Natural killer cell (primary cell): ENCODE measurements at places on chromosomes 2 and 18.

DNA sequence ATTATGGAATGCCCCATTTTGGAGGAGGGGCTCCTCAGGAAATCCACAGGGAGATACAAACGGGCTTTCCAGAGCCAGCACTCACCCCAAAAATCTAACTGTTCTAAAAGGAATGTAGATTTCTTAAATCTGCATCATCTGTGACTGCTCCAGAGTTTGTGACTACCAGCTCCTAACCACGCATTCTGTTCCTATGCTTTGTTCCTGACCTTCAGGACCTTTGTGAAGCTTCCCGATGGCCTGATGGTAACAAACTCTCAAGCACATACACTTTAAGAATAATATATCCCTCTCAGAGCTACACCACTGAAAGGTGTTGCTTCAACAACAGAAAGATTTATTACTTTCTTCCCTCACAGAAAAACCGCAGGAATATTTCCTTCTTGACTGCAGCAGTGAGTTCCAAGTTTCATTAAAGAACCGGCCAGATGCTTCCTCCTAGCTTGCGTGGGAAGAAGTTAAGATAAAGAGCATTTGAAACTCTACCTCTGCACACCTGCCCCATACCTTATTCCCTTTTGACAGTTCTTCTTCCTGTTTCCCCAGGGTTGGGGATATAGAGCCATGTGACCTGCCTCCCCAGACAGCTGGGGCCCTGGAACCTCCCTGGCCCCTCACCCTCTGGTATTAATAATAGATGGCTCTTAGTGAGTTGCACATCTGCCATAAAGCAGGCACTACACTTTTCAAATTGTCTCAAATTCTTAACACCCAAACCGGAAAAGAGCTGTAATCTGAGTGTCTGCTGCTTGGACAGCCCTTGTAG lies 40.2 kb upstream of the EML4 start:
- peaks cover 80% of the 10 kb centered on the region for H3K4me1 ChIP-seq
- H3K4me3 ChIP-seq: no peak overlapping the region
- H3K27ac ChIP-seq: peak overlapping the region; percentile 45
- H3K36me3 ChIP-seq: no peaks in the 10 kb centered on the region

DNA sequence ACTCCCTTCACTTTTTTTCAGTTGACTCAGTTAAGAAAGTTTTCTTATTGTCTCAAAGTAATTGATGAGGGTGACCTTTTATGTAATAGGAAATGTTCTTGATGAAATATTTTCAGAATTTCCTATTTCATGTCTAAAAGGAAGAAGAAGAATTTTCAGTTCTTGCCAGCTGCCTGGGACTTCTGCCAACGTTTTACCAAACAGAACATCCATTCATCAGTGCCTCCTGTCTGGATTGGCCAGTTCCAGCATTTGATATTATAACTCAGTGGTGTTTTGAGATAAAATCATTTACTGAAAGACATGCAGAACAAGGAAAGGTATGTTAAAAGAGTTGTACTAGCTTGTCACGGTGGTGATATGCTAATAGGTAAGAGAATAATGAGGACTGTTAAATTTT lies 104.7 kb upstream of the MYO3B start:
- peaks cover 29% of the 10 kb centered on the region for H3K36me3 ChIP-seq
- no peaks in the 10 kb centered on the region for H3K4me1 ChIP-seq
- H3K4me3 ChIP-seq: no peak overlapping the region
- no peaks in the 10 kb centered on the region for H3K27me3 ChIP-seq

- no peak for DNase-seq
- H3K4me3 ChIP-seq: no peak overlapping the region
- H3K4me1 ChIP-seq: no peaks in the 10 kb centered on the region
Measured at GRCh38 chr2:223541546-223541945, 60.6 kb downstream of the SCG2 start.

GRCh38 chr18:13502585-13502984 lies 223.8 kb downstream of the FAM210A start:
- peaks cover 3% of the 10 kb centered on the region for H3K4me1 ChIP-seq
- no peak for DNase-seq
- H3K4me3 ChIP-seq: no peak overlapping the region
- peaks cover 6% of the 10 kb centered on the region for H3K36me3 ChIP-seq
- no peak overlapping the region for H3K27ac ChIP-seq

DNA sequence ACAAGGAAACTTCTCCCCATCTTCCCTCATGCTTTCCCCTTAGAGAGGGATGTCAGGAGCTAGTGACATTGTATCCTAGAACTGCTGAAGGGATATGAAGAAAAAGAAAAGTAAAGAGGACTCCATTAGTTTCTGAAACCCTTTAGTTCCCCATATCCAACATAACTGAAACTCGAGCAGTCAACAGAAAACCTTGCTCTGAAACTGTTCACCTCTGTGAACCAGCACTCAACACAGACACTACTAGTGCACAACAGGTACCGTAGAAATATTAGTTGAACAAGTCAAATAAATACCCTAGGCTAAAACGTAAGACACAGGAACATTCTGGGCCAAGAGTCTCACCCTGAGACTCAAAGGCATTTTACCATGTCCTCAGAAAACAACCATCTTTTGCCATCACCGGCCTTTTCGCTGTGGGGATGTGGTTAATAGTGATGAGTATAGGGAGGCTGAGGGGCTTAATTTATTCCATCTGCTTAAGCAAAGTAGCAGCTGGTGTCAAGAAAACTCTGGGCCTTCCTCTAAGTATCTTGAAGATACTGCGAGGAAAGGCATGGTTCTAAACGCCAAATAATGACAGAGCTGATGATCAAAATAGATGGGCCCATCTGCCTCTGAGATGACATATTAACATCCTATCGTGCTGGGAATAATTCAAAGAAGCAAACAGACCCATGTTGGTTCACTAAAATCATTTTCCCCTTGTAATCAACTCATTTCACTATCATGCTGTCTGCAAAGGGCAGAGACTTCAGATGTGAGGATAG lies 156.8 kb downstream of the STK39 start:
- no peaks in the 10 kb centered on the region for H3K36me3 ChIP-seq
- no peaks in the 10 kb centered on the region for H3K27me3 ChIP-seq
- DNase-seq: no peak
- H3K27ac ChIP-seq: no peak overlapping the region
- no peak overlapping the region for H3K4me3 ChIP-seq
- H3K4me1 ChIP-seq: peaks cover 9% of the 10 kb centered on the region

GRCh38 chr2:169797601-169798000 lies 1.1 kb upstream of the SSB start:
- H3K4me1 ChIP-seq: peaks cover 5% of the 10 kb centered on the region
- no peak for DNase-seq
- no peak overlapping the region for H3K27ac ChIP-seq
- no peak overlapping the region for H3K4me3 ChIP-seq
- peaks cover 12% of the 10 kb centered on the region for H3K36me3 ChIP-seq

GRCh38 chr2:196433116-196433515 lies 206.4 kb upstream of the CCDC150 start:
- H3K4me3 ChIP-seq: no peak overlapping the region
- DNase-seq: no peak
- H3K4me1 ChIP-seq: no peaks in the 10 kb centered on the region
- H3K36me3 ChIP-seq: no peaks in the 10 kb centered on the region

DNA sequence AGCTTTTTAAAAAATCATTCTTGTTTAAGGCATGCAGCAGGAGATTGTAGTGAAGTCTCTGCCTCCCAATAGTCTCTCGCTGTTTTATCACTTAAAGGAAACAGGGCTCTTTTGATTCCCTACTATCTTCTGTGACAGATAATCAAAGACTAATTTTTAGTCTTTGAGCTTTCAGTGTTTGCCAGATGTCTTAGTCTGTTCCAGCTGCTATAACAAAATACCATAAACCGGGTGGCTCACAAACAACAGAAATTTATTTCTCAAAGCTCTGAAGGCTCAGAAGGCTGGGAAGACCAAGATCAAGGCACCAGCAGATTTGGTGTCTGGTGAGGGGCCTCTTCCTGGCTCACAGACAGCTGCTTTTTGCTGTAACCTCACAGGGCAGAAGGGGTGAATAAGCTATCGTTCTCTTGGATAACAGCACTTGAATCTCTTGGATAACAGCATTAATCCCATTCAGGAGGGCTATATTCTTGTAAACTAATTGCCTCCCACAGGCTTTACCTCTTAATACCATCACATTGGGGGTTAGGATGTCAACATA lies 37.8 kb upstream of the STAT4 start:
- no peaks in the 10 kb centered on the region for H3K27me3 ChIP-seq
- peaks cover 8% of the 10 kb centered on the region for H3K4me1 ChIP-seq
- no peak for DNase-seq
- no peak overlapping the region for H3K4me3 ChIP-seq
- no peaks in the 10 kb centered on the region for H3K36me3 ChIP-seq

DNA sequence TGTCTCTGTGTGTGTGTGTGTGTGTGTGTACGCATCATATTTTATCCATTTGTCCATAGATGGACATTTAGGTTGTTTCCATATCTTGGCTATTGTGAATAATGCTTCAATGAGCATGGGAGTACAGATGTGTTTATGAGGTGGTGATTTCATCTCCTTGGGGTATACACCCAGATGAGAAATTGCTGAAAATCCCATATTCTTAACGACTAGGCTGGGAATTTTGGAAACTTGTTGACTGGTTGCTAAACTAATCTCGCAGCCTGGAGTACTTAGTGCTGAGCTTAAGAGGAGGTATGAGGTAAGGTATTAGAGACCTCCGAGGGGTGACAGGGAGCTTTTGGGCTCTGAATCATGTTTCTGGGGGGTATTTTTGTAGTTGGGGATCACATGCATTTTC lies 66.0 kb upstream of the SPRED2 start:
- no peak overlapping the region for H3K4me3 ChIP-seq
- no peaks in the 10 kb centered on the region for H3K4me1 ChIP-seq
- H3K27me3 ChIP-seq: no peaks in the 10 kb centered on the region
- H3K36me3 ChIP-seq: no peaks in the 10 kb centered on the region
- no peak for DNase-seq
- H3K27ac ChIP-seq: no peak overlapping the region

GRCh38 chr2:28325173-28325566 lies 67.5 kb upstream of the FOSL2 start:
- H3K4me1 ChIP-seq: no peaks in the 10 kb centered on the region
- H3K27me3 ChIP-seq: no peaks in the 10 kb centered on the region
- H3K36me3 ChIP-seq: no peaks in the 10 kb centered on the region
- no peak for DNase-seq

DNA sequence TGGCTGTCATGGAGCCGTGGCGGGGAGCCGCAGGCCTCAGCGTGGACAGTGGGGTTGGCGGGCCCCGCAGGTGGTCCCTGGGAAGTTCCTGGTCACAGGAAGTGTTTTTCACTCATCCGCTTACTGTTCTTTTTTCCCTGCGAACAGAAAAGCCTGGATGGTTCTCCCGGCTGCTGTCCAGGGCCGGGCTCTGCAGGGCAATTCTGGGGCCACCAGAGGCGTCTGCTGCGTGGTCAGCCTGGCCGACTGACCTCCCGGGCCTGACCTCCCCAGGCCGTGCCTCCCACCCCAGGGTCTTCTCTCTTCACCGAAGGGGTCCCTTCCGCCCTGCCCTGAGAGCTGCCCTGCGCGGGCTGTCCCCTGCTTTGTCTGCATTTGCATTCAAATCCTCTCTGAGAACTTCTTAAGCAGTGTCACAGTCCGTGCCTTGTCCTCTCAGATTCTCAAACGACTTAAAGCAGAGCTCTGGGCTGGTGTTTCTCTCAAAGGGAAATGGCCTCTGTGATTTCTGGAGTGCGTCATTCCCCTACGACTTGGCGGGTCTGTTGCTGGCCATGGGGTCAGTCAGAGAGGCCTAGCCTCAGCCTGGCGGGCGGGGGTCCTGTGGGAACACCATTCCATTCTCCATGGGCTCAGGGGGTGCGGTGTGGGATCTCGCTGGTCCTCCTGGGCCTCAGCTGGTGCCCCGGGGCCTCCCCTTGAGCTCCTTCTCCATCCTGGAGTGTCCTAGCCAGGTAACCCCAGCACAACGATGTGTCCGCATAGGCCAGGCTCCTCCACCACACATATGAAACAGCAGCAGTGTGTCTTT lies 38.3 kb downstream of the KLHL29 start:
- no peaks in the 10 kb centered on the region for H3K36me3 ChIP-seq
- no peak for DNase-seq
- H3K27me3 ChIP-seq: no peaks in the 10 kb centered on the region
- H3K4me1 ChIP-seq: no peaks in the 10 kb centered on the region
- H3K4me3 ChIP-seq: no peak overlapping the region

- DNase-seq: no peak
- no peaks in the 10 kb centered on the region for H3K27me3 ChIP-seq
- no peaks in the 10 kb centered on the region for H3K36me3 ChIP-seq
- H3K4me1 ChIP-seq: no peaks in the 10 kb centered on the region
- H3K27ac ChIP-seq: no peak overlapping the region
- H3K4me3 ChIP-seq: no peak overlapping the region
Measured at GRCh38 chr2:71669628-71670429, 216.5 kb downstream of the DYSF start.

DNA sequence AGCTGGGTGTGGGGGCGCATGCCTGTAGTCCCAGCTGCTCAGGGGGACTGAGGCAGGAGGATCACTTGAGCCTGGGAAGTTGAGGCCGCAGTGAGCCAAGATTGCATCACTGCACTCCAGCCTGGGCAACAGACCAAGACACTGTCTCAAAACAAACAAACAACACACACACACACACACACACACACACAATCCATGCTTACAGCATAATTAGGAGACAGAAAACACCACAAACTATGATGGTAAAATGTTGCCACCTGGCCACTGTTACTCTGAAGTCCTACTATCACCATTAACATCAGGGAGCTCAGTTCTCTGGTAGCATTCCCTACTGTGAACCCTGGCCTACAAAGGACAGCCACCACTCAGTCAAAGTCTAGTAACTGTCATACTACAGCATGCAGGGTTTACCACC lies 18.3 kb downstream of the DNPEP start:
- no peak overlapping the region for H3K4me3 ChIP-seq
- no peaks in the 10 kb centered on the region for H3K4me1 ChIP-seq
- DNase-seq: no peak
- H3K27me3 ChIP-seq: no peaks in the 10 kb centered on the region
- H3K36me3 ChIP-seq: peaks cover 11% of the 10 kb centered on the region
- no peak overlapping the region for H3K27ac ChIP-seq

DNA sequence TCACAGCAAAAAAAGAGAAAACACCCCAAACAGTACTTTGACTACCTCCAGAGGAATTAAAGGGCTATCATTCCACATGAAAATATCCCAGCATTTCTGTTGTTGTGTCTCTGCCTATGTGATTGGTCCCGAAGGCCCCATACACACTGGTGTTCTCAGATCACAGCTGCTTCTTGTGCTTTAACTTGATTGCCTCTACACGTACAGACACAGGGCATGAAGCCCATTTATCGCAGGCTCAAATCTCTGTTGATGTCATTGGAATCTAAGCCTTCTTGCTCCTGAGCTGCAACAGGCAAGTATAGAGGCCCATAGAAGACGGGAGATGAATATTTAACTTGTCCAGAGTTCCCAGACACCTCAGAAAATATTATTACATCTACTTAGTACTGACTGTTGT lies 405.2 kb downstream of the NCKAP5 start:
- no peaks in the 10 kb centered on the region for H3K27me3 ChIP-seq
- H3K36me3 ChIP-seq: no peaks in the 10 kb centered on the region

DNA sequence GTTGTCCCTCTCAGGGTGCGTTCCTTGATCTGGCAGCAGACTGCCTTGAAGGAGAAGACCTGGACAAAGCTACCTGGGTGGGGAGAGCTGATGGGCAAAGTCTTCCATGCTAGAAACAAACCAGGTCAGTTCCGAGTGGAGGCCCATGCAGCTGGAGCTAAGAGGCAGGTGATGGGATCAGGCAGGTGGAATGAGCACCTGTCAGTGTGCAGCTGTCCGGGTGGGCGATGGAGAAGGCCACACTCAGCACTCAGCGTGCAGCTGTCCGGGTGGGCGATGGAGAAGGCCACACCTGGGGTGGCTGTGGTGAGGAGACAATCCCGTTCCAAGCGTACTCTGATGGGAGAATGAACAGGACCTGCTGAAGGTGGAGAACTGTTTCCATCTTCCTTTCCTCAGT lies 237.3 kb upstream of the MYT1L start:
- H3K36me3 ChIP-seq: no peaks in the 10 kb centered on the region
- no peak for DNase-seq
- no peak overlapping the region for H3K27ac ChIP-seq
- no peaks in the 10 kb centered on the region for H3K27me3 ChIP-seq
- no peaks in the 10 kb centered on the region for H3K4me1 ChIP-seq
